ENCODE measurements at places on chromosomes 12 and 14.
A peak's percentile ranks its signal among the peaks of the same experiment; 100 is the strongest.

DNA sequence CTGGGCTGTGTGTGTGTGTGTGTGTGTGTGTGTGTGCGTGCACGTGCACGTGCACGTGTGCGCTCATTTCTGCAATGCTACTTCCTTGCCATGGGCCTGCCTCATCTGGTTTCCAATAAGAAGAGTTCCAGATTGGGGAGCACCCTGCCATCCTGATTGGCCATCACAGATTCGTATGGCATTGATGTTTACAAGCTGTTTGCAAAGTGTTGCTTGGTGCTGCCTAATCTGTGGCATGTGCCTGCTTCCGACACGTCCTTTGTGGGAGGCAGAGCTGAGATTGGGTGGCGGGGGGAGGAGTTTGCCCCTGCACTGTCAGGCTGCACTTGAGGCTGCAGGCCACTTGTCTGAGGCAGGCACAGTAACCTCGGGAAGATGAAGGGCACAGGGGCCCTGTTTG, 39.2 kb downstream of the SAMD4A start:
- no peak for DNase-seq

DNA sequence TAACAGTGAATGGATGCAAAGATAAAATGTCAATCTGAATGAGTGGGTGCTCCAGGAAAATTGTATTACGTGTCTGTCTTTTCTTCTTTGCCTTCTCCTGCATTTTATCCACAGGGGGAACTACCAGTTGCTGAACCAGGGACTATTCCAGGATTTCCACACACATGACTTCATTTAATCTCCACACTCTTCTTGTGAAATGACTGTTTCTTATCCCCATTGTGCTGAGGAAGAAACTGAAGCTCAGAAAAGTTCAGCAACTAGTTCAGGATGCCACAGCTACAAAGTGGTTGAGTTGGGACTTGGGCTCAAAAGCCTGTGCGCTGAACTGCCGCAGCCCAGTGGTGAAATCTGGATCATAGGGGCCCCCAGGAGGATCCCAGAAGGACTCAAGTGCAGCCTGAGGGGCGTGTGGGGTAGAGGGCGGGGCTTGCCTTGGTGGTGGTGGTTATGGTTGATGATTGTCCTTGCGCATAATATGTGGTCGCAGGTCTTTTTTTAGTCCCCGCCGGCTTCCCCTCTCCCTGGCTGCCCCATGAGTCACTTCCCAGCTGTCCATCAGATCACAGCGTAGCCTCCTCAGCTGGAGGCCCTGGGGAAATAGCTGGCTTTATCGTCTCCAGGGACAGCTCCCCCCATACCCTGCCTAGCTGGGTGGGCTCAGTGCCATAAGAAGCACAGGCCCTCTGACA, 235.2 kb upstream of the CRY1 start:
- DNase-seq = no peak

DNA sequence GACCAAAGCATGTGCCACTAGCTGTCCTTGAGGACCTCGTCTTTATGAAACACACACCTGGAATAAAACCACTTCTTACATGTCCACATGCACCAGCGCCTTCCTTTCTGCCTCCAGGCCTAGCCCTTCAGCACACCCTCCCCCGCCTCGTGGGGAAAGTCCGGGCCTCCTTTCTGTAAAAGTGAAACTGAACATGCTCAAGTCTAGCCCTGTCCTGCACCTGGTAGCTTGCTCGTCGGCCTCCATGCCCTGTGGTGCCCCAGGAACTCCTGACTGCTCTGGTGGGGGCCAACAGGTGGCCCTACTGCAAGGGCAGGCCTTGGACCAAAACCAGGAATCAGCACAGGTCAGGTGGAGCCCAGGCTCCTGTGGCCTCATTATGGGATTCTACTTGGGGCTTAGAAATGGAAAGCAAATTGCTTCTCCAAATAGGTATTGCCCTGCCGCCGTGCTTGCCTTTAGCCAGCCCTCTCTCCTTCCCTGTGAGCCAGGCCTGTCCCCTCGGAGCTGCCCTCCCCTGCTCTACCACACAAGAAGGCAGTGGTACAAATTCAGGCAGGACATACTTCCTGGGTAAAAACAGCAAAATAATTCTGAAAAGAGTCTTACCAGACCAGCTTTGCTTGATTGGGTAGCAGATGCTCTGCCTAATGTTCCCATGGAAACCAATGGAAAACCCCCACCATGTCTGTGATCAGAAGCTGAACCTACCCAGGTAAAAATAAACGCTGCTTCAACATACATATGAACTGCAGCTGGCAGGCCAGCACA, 43.5 kb downstream of the ERH start:
- peak; percentile 23 for DNase-seq

DNA sequence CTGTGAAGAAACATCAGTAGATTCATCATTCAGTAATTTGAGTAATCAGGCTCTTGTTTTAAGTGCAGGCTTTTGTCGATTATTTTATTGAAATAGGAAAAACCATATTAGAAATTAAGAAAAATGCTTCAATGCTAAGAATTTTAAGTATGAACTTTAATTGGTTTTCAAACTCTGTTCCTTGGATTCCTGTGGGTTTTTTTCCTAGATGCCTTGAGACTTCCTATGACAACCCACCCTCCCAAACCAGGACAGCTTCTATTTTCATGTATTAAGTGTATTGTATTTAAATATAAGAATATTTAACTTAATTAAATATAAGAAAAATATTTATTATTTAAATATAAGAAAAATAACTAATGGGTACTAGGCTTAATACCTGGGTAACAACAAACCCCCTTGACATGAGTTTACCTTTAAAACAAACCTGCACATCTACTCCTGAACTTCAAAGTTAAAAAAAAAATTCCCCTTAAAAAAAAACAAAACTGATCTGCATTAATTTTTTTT, 3.0 kb downstream of the ARHGAP5 start:
- no peak for DNase-seq

- no peak for DNase-seq
Measured at GRCh38 chr12:124780752-124781685, 82.6 kb downstream of the SCARB1 start.

DNA sequence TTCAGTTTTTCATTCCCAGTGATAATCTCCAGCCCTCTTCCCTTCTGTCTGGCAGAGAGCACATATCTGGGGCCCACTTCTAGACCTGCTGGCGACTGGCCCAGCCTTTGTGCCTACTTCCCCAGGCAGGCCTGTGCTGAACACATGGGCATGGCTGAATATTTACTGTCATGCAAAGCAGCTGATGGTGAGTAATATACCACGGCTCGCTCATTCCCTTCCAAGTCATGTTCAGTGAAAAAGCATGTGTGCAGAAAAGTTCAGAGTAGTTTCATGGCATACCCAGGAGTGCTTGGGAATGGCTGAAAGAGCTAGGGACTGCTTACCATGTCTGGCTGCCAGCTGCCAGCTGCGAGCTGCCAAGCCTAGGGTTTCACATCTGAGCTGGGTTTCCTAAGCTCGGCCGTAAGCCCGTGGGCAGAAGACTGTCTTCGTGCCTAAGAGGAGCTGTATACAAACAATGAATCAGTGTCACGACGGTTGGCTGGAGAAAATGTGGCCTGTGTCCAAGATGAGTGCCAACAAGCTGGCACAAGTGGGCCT, 179.9 kb upstream of the PELI2 start:
- DNase-seq = no peak

All from stimulated activated CD4-positive, alpha-beta T cell treated with anti-CD3 and anti-CD28 coated beads, Interleukin-15, amount 100 ng/mL, for 1 hour (primary cell).